ENCODE measurements at places on chromosomes 16 and 17. TPM values are rescaled to one million over a fixed set of nuclear protein-coding genes. Genes with fewer than 3 reads are reported as not detected.

DNA sequence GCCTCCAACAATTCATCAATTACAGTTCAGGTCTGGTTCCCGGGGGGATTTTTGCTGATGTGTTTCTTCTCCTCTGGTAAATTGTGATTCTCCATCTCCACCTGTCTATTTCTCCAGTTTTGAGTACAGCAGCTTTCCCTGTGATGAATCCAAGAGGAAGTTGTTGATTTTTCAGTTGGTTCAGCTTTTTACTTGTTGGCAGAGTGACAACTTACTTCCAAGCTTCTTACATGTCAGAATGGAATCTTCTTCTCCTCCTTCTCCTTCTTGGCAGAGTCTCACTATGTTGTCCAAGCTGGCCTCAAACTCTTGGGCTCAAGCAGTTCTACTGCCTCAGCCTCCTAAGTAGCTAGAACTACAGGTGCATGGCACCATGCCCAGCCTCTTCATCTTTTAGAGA is 33.4 kb upstream of the TMEM92 start:
- no peak for DNase-seq

- no peak for DNase-seq
Measured at GRCh38 chr16:58518083-58518979, 3.0 kb downstream of the SETD6 start.

DNA sequence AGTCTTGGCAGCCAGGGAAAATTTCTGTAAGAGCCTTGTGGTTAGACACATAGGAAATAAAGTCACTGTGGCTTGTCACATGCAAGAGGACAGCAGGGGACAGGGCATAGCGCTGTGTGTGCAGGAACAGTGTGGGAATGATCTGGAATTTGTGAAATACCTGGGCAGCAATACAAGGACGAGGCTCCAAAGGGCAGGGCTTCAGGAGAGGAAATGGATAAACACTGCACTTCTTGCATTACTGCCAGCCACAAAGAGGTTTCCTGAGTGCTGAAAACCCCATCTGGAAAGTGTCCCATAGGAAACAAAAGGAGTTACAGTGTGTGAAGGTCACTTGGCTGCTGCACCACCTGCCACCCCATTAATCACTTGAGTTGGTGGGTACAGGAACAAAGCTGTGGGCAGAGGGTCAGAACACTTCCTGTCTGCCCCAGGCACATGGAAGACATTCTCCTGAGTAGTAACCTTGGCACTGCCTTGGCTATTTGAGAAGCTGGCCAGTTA is 12.1 kb upstream of the HP start:
- DNase-seq, result no peak

GRCh38 chr16:82470620-82471152 is 156.1 kb upstream of the CDH13 start:
- DNase-seq, result no peak

- no peak for DNase-seq
Measured at GRCh38 chr16:4970010-4970409, 11.9 kb downstream of the SEC14L5 start.

DNA sequence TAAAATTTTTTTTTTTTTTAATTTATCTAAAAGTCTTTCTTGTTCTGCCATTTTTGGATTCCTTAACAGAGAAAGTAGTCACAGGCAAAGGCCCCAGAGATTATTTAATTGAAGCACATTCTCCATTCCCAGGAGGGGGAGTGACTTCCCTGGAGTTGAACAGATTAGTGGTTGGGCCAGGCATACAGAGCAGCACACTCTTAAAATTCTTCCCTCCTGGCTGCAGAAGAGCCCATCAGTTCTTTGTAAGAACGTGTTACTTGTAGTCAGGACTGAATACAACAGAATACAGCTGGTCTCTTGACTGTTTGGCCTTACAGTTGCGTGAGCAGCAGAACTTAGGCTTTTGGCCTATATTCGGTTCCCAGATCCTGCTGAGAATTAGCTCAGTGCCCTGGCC is 1.8 kb downstream of the ALKBH5 start:
- DNase-seq, result no peak

Gene BRIP1
- total RNA-seq, result 1.0 TPM

DNA sequence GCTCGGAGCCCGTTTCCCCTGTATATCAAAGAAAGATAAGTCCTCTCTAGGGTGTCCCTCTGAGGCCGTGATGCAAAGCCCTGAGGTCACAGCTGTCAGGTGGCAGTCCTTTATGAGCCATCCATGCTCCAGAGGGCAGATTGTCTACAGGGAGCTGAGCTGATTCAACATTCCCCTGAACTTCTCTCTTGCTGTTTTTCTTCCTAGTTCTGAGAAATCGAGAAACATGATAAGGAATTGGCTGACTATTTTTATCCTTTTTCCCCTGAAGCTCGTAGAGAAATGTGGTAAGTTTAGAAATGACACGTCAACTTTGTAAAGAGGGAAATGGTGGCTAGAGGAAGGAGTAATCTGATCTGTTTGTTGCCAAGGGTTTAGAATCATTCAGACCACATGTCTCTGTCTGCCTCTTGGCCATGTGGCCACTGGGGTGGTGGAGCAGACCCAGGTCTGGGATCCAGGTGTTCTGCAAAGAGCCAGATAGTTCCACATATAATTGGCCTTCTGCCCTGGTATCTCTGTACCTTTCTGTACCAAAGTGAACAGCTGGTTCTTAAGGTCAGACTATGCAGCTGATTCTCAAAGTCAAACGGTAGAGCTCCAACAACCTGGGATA is 3.5 kb downstream of the CTNS start:
- DNase-seq, result no peak

Gene EIF3C
- 390 TPM for total RNA-seq

DNA sequence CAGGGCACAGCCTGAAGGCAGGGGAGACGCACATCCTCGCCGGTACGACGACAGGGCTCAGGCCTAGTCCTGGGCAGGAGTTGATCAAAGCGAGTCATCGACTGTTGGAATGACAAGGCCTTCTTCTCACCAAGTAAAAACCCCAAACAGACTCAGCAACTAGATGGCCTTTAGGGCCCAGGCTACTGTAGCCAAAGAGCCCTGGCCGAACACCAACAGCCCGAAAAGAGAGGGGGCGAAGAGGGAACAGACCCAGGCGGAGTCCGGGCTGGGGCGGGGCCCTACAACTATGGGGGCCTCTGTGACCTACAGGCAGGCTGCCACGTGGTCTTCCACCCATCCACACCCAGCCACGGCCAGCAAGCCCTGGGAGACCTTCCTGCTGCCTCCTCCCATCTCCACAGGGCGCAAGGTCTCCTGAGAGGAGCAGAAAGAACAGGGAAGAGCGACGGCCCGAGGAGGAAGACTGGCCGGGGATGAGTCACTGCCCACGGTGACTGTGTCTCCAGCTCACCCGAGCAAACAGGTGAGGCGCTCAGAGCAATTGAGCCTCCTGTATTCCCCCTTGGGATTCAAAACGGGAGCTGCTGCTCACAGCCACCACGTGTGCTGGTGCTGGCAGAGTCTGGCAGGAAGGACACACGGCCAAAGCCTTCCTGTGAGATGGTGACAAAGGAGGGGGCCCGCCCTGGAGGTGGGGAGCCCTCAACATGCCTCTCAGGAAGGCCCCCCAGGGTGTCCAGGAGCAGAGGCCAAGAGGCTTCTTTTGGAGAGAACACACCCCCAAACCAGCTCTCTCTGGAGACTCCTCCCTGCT is 17.7 kb downstream of the SLC16A3 start:
- no peak for DNase-seq

Gene CDT1
- 2.9 TPM for total RNA-seq

Gene BCAR1
- 16.4 TPM for total RNA-seq

- DNase-seq, result peak; percentile 71
Measured at GRCh38 chr17:45332989-45333701, 16.3 kb upstream of the MAP3K14 start.

GRCh38 chr16:8957063-8957397 is 6.7 kb downstream of the USP7 start:
- DNase-seq, result no peak

Measured in lower leg skin (tissue), 4 donors.